Urinary bladder (tissue), 4 donors: ENCODE measurements at places on chromosomes 1 and 21. TPM values are rescaled to one million over a fixed set of nuclear protein-coding genes. Genes with fewer than 3 reads are reported as not detected.

Gene CCDC185
- total RNA-seq, result not detected

Gene HES3
- total RNA-seq, result not detected

Gene FCRL1
- 0.63 TPM for total RNA-seq

Gene DEPDC1
- total RNA-seq, result 25.3 TPM

Gene TNFRSF4
- total RNA-seq, result 0.48 TPM

Gene HEYL
- total RNA-seq, result 7.9 TPM

Gene MROH9
- total RNA-seq, result not detected

Gene GBP6
- total RNA-seq, result 1.6 TPM

Gene NTRK1
- total RNA-seq, result 0.37 TPM

Gene LCE1D
- total RNA-seq, result not detected

Gene LCE1C
- total RNA-seq, result not detected

Gene PDE9A
- total RNA-seq, result 13.5 TPM

Gene ATPAF1
- total RNA-seq, result 33.3 TPM

Gene IL22RA1
- not detected for total RNA-seq

GRCh38 chr1:210292231-210292871 lies 36.4 kb upstream of the HHAT start:
- DNase-seq, result peak; percentile 10

- no peak for DNase-seq
These were observed 46.0 kb upstream of the POFUT2 start for GRCh38 chr21:45333583-45334121.

- DNase-seq, result no peak
These were observed 60.9 kb upstream of the RUNX3 start for GRCh38 chr1:24990779-24991641.

DNA sequence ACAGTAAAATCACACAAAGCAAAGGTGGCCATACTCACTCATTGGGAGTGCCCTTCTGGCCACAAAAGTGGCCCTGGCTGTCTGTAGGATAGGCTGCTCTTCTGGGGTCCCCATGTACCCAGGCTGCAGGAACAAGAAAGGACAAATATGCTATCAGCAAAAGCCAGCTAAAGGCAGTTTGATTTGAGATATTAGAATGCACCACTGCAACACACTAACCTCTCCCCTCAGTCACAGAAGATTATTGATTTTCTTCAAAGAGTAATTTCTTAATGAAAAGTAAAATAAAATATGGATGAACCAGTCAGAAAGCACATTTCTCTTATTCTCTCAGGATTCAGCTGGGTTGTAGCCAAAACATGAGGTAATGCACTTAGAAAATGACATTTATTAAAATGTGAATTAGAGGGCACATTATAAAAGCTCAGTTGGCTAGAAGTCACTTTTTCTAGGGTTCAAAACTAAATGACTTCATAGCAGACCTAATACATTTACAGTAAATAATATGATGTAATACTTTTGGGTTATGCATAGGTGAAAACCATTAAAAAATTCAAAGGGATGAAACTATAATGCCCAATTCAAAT lies 140.8 kb downstream of the LHX8 start:
- peak; percentile 45 for DNase-seq

DNA sequence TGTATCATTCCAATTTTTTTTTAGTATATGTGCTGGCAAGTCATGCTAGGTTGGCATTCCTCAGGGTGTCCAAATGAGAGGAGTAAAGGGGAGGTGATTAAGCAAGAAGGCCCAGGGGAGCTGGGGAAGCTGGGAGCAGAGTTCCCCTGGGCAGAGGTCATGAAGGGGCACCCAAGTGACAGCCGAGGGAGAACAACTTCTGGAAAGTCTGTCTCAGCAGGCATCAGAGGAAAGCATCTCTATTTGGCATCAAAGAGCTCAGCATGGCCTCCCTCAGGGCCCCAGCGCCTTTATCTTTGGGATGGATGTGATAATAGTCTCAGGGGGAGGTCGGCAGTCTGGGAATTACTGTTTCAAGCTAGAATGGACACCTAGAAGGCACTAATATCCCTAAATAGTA lies 5.0 kb upstream of the ENO1 start:
- DNase-seq, result no peak

- DNase-seq, result no peak
These were observed 132.7 kb downstream of the GPATCH2 start for GRCh38 chr1:217498209-217498608.

DNA sequence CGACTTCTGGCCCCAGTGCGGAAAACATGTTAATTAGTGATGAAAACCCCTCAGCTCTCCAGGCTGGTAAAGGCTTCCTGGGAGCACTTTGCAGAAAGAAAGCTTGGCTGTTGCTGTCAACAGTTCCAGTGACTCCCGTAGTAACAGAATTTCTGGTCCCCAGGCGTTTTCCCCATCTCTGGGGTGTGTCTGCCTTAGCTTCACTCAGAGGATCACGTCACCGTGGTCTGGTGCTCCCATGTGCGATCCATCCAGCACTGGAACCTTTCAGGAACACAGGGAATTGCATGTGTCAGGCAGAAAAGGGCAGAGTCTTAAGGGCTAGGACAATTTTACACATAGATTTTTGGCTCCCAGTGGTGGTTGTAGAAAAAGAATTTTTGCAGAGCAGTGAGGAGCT lies 470.4 kb upstream of the USP24 start:
- DNase-seq, result no peak

GRCh38 chr1:17177651-17178050 lies 27.3 kb upstream of the PADI1 start:
- DNase-seq, result no peak

DNA sequence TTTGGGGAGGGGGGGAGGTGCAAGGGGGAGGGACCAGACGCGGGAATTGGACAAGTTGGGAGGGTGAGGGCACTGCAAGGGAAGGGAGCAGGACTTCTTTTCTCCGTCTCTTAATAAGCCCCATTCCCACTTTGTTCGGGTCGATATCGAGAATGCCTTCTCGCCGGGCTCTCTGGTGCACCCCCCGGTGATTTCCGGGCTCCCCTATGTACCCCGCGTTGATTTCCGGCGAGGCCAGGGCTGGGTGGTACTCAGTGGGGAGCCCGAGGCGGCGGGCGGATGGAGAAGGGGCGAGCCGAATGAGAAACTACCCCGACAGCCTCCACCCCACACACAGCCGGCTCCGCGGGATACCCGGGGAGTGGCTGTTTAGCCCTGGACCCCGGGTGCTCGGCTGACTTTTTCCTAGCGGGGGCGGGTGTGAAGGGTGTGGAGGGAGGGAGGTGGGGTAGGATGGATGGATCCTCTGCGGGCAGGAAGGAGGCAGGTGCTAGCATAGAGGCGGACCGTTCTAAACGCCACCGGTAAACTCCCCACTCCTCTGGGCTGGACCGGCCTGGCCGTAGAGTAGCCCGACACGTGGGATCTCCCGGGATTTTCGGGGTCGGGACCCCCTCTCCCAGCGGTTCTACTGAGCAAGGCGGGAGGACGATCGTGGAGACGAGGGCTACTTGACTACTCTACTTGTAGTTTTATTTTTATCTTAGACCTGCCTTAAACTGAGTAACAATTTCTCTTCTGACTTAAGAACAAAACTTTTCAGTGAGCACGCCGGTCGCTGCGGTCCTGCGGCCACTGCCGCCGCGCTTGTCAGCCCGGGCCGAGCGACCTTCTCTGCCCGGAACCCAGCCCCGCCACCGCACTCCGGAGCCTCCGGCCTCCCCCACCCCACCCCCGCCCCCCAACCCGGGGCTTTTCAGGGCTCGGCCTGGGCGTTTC lies 1.0 kb downstream of the RNF220 start:
- no peak for DNase-seq

- DNase-seq, result no peak
These were observed 73.2 kb downstream of the CD58 start for GRCh38 chr1:116497656-116498055.

DNA sequence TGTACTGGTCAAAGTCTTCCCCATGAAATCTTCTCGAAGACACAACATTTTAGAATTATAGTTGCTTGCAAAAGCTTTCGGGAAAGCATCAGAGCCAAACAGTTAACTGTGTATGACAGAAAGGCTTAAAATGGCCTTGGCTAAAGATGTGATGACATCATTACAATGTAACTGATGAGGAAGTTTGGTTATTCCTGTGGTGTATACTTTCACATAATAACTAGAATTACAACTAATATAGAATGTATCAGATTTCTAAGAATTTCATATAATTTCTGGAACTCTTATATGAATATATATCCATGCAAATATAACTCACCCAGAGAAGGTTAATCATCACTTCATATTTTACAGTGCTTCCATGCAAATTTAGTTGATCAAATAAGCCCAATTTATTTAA lies 8.4 kb downstream of the TP73 start:
- no peak for DNase-seq

DNA sequence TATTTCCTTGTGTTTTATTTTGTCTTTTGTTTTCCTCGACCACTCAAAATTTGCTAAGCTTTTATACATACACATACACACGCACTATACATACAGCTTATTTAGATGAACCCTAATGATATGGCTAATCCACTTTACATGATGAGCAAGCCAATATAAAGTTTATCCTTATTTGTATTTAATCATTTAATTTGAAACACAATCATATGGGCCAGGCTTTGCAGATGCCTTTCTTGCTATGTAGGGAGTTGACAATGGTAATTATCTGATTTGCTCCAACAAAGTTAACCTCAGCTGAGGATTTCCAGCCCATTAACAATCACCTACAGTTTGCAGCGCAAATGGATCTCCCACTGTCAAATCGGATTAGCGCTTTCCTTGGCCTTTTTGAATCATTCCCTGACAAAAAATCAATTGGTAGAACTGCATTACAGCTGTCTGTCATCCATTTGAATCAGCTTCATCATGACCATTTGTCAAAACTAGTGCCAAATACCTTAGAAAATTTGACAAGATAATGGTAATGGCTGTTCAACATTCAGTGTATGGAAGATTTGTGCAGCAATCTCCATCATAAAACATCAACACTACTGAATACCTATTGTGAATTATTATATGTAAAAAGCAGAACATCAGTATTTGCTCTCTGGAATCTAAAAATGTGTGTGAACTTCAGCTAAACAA lies 352.6 kb downstream of the MRPL39 start:
- no peak for DNase-seq

DNA sequence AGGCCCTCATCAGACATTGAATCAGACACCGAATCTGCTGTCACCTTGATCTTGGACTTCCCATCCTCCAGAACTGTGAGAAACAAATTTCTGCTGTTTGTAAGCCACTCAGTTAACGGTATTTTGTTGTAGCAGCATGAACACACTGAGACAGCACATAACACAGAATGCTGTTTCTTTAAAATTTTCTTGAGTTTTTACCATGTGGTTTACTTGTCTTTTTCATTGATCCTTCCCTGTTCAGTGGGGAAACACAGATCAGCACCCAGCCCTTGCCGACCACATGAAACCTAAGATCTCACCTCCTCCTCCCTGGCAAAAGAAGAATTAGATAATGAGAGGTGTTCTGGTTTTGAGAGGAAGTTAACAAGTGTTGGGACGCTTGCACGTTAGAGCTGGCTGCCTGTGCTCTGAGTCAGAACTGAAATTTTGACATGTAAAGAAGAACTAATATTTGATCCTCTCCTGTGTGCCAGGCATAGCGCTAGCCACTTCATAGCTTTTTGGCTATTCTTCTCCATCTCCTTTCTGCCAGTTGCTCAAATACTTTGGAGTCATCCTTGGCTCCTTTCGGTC lies 179.6 kb downstream of the DHRS3 start:
- DNase-seq, result no peak

- no peak for DNase-seq
These were observed 11.3 kb upstream of the RHEX start for GRCh38 chr1:206041640-206042039.

DNA sequence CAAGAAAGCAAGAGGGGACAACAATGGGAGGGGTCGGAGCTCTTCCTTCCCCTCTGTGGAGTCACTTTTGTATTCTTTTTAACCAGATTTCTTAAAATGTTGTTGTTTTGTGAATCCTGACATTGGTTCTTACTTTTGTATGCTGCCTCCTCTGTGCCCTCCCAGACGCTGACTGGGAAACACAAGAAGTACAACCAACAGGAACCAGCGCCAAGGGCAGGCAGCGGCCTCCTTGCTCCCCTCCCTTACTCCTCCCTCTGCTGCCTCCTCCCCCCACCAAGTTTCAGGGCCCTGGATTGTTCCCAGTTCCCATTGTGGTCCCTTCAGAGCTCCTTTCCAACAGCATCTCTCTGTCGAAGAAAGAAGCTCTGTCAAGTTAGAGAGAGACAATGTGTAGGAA lies 111.1 kb downstream of the BRINP2 start:
- DNase-seq, result no peak

GRCh38 chr1:109863667-109864046 lies 47.0 kb upstream of the CSF1 start:
- no peak for DNase-seq

GRCh38 chr1:154155251-154155650 lies 378 bp upstream of the NUP210L start:
- DNase-seq, result peak; percentile 51

- no peak for DNase-seq
These were observed 2.5 kb upstream of the ATF6 start for GRCh38 chr1:161763522-161764098.

DNA sequence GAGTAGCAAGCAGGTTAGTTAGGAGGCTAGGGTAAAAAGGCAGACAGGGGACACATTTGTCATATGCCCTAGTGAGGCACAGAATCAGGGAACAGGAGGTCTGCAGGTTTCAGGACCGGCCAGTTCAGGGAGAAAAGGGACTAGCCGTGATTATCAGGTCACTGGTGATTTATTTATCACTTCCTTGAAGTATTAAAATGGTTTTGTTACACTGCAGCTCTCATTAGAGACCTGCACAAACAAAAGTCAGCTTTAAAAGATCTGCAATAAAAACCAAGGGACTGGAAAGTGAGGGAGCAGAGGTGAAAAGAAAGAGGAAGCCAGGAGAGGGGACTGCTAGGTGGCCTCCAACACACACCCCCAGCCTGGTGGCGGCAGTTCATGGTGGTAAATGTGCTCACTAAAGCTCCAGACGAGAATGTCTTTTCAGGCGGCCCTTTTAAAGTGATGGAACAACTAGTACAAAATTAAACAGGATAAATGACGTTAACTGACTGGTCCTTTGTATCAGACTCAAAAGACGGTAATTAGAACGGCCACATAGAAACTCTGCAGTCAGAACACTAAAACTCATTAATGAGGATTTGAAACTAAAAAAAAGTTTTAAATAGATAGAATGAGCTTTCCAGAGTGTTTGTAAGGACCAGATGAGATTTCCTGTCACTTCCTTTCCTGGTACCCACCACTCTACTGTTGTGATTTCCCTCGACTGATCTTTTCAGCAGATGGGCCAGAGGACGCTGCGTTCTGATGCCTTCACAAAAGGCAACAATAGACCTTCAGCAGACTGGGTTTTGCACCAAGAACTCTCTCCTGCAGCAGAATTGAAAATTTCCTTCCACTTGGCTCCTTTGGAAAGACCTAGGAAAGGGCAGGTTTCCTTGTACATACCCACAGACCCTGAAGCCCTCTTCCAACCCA lies 136.8 kb downstream of the NTPCR start:
- DNase-seq, result no peak

DNA sequence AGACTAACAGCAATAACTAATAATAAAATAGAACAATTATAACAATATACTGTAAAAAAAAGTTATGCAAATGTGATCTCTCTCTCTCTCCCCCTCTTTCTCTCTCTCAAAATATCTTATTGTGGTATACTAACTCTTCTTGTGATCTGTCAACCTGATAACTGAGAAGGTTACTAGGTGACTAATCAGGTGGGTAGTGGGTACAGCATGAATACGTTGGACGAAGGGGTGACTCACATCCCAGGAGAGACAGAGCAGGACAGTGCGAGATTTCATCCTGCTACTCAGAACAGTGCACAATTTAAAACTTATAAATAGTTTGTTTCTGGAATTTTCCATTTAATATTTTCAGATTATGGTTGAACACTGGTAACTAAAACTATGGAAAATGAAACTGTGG lies 257.5 kb downstream of the LRRC40 start:
- no peak for DNase-seq
